RWPE2 (cell line): ENCODE measurements at places on chromosomes 4 and X.

DNA sequence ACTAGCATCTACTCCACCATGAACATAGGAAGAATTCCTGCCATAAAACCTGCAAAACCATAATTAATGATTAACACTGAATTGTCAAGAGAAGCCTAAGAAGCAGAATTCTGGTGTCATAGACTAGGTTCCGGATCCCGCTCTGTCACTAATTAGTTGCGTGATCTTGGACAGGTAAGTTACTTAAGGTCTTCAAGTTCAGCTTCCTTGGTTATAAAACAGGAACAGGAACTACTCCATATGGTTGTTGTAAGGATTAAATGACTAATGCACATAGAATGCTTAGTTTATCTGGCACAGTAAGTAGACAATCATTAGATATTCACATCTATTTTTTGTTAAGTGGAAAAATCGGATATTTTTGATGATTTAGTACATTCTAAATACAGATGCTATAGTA lies 14.3 kb downstream of the G3BP2 start:
- no peak for DNase-seq
- peaks cover 2% of the 10 kb centered on the region for H3K27me3 ChIP-seq
- H3K4me1 ChIP-seq, result peaks cover 23% of the 10 kb centered on the region
- H3K27ac ChIP-seq, result peak overlapping the region; percentile 32

DNA sequence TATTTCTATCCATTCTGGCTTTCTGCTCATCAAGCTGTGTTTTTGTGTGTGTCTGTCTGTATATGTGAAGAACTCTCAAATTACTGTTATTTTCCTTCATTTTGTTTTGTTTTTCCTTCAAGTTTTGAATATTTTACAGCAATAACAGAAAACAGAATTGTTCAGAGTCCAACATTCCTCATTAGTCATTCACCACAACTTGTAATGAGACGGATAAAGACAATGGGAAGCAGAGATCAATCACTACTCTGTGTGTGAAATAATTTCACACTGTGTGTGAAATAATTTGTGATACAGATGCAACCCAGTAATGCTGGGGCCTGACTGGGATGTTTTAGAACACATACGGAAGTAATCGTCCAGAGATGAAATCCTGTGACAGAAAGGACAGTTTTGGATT lies 55.2 kb downstream of the HPGD start:
- H3K27ac ChIP-seq, result no peak overlapping the region
- no peaks in the 10 kb centered on the region for H3K27me3 ChIP-seq
- no peaks in the 10 kb centered on the region for H3K4me1 ChIP-seq
- no peak for DNase-seq
- no peaks in the 10 kb centered on the region for H3K36me3 ChIP-seq
- no peak overlapping the region for H3K4me3 ChIP-seq

GRCh38 chrX:41881166-41881565 lies 42.2 kb downstream of the CASK start:
- DNase-seq, result no peak
- no peak overlapping the region for H3K4me3 ChIP-seq
- no peaks in the 10 kb centered on the region for H3K36me3 ChIP-seq
- no peak overlapping the region for H3K27ac ChIP-seq

DNA sequence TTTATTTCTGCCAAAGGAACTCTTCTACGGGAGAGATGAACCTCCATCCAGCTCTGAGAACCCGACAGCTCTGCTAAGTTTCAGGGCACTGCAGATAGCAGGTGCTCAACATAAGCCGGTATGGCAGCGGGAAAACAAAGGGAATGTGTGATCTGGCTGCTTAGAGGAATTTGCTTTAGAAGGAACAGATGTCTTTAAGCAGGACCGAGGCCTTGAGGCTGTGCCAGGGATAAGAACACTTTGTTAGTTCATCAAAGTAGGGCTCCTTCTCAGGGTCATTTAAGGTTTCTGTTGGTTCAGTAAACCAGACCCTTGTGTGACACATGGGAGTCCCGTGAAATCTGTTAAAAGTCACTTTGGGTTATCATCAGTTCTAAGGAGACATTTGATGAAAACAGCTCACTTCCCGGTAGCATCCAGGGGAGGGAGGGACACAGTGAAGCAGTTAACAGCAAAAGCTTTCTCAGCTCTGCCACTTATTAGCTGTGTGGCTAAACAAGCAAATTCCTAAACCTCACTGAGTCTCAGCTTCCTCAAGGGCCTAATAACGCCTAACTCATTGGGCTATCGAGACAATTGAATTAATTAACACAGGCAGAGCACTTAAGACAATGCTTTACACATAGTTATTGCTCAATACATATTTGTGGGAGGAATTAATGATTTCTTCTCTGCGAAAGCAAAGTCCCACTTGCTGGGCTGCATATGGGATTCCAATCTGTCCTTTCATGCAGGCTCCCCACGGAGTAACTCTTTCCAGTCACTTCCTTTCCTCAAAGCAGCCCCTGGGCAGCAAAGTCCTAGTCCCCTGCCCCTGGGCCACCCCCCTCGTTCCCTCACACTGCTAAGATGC lies 2.9 kb upstream of the FTSJ1 start:
- H3K4me3 ChIP-seq, result no peak overlapping the region
- no peaks in the 10 kb centered on the region; the same call in 1 of the 2 replicates for H3K36me3 ChIP-seq
- no peaks in the 10 kb centered on the region for H3K4me1 ChIP-seq
- DNase-seq, result no peak

DNA sequence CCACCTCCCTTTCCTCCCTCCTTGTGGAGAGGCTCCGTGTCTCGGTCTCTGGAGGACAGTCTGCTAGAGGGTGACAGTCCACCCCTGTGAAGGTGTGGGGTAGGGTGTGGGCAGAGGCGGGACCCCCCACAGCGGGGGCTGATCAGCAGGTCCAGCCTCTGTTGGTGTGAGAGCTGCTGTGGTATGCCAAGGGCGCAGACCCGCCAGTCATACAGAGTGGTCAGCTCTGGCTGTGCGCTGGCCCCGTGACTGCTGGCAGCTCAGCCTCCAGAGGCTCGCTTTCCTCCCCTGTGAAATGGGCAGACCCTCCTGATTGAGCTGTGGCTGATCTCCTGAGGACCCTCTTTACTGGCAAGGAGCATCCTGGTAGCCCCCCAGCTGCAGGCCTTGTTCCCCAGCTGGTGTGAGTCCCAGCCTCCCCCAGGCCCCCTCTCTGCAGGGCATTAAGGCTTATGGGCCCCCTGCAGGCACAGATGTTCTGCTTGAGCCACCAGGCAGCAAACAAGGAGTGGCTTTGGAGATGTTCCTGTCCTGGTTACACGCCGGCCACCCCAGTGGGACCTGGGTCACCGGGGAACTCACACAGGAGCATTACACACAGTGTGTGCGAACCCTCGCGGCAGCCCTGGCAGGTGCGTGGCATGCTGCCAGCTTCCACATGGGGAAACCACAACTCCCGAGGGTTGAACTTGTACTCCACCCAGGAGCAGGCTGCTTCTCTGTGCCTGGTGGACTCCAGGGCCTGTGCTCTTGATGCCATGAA lies 76.8 kb downstream of the PPP2R2C start:
- no peaks in the 10 kb centered on the region for H3K36me3 ChIP-seq
- H3K4me1 ChIP-seq, result peaks cover 10% of the 10 kb centered on the region
- DNase-seq, result no peak
- H3K27ac ChIP-seq, result no peak overlapping the region
- H3K4me3 ChIP-seq, result no peak overlapping the region

DNA sequence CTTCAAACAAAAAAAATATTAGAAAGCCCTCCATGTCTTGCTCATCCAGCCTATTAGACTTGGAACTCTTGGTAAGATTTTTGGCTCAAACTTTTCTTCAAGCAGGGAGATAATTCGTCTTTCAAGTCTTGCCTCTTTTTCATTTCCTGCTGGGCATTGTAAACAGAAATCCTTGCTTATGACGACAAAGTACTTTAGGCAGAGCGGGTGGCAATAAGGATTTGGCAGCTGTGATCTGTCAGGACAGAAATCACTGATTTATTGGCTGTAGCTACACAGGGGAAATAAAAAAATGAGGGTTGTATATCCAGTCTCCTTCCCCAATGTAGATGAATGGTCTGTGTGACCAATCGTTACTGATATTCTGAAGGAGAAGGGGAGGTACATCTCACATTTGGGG lies 121.6 kb downstream of the SLC4A4 start:
- DNase-seq, result no peak
- H3K4me1 ChIP-seq, result peaks cover 3% of the 10 kb centered on the region
- no peaks in the 10 kb centered on the region for H3K27me3 ChIP-seq
- H3K36me3 ChIP-seq, result no peaks in the 10 kb centered on the region
- no peak overlapping the region for H3K4me3 ChIP-seq

DNA sequence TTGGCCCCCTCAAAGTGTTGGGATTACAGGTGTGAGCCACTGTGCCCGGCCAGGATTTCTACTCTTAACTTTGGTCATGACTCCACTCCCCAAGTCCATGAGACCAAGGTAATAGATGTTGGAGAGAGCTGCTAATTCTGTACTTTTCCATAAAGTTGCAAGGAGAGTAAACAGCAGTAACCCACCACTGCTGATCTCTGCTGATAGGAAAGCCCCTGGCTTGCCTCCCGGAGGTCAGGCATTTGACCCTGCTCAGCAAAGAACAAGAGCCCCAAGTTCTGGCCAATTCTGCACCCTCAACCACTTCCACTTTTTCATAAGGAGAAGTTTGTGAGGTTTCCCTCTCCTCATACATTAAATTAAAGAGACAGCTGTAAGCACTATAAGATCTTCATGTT lies 143.0 kb downstream of the RASL11B start:
- H3K4me3 ChIP-seq, result no peak overlapping the region
- no peaks in the 10 kb centered on the region for H3K27me3 ChIP-seq
- H3K27ac ChIP-seq, result no peak overlapping the region
- no peak for DNase-seq
- H3K4me1 ChIP-seq, result no peaks in the 10 kb centered on the region

- peak overlapping the region; percentile 26 for H3K27ac ChIP-seq
- no peak overlapping the region for H3K4me3 ChIP-seq
- no peak for DNase-seq
- no peaks in the 10 kb centered on the region for H3K27me3 ChIP-seq
These were observed 3.2 kb upstream of the UGT2B7 start for GRCh38 chr4:69092980-69093568.

GRCh38 chr4:139129206-139129605 lies 47.8 kb downstream of the ELF2 start:
- peaks cover 13% of the 10 kb centered on the region for H3K36me3 ChIP-seq
- no peak overlapping the region for H3K4me3 ChIP-seq
- H3K27ac ChIP-seq, result no peak overlapping the region
- H3K27me3 ChIP-seq, result no peaks in the 10 kb centered on the region
- no peak for DNase-seq
- no peaks in the 10 kb centered on the region for H3K4me1 ChIP-seq

DNA sequence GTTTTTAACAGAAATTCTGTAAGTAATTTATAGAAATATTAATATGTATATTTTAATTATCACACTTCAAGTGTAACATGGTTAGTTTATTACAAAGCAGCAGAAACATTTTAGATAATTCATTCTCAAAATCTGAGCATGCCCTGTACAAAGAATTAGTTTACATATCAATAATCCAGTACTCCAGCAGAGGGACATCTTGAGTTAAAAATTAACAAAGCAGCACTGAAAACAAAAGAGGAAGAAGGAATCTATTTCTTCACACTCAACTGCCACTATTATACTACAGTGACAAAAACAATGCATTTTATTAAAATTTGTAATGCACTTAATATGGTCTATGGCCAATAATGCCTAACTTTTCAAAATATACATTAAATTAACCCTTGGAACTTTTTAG lies 179.1 kb upstream of the KLHL4 start:
- no peaks in the 10 kb centered on the region for H3K27me3 ChIP-seq
- no peak overlapping the region for H3K27ac ChIP-seq
- H3K4me3 ChIP-seq, result no peak overlapping the region
- no peak for DNase-seq
- no peaks in the 10 kb centered on the region for H3K4me1 ChIP-seq
